Globus pallidus (tissue), 1 donor: ENCODE measurements at places on chromosomes 6 and 20.

- no peak for DNase-seq
Observed at GRCh38 chr6:139824864-139825263, 450.4 kb upstream of the CITED2 start.

DNA sequence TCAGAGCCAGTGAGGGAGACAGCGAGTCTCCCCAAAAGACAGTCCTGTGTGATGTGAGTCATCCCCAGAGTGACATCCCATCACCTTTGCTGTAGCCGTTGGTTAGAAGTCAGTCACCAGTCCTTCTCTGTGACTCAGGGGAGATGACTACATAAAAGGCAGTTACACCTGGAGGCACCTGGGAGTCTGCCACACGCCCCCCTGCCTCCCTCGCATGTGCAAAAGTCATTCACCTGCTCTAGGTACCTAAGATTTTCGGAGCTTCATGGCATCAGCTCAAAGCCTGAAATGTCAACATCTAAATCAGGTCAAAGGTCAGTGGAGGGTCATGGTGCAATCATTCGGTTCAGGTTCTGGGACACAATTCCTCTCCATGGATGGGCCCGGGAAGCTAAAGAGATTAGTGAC, 50.3 kb downstream of the PRR18 start:
- DNase-seq: no peak

- DNase-seq: no peak
Observed at GRCh38 chr6:112634376-112634775, 287.2 kb downstream of the RFPL4B start.

- no peak for DNase-seq
Observed at GRCh38 chr6:144033816-144034735, 26.0 kb upstream of the PLAGL1 start.
